ENCODE measurements at places on chromosomes 1 and 21.

DNA sequence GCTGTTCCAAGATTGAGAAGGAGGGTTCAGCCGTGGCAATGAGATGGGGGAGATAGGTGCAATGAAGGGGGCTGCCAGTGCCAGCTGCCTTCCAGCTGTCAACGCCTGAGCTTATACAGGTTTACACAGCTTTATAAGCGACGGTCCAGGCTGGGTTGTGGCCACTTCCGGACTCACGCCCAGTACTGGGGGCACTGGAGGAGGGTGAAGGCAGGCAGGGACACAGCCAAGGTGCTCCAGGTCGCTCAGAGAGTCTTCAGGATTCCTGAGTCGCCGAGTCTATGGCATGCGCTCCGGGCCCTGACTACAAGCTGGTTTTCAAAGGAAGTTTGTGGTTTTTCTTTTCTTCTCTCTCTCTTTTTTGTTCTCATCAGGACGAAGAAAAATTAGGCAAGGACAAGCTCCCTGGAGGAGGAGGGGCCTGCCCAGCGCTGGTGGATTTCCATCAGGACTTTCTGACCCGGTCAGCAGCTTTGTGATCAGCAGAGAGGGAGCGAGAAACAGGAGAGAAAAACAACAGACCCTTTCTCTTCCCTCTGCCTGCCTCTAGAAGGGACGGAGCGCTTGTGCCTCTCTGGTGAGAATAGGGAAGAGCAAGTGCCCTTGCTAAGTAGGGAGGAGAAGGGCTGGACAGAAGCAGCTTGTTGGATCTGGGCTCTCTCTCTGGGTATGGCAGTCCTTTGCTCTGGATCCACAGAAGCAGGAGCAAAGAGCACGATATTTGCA lies at the start of gene MINDY1:
MINDY1 (minus strand) TSS at position 576 of the 726 bp plus-strand sequence. CDS start 4,285 bp downstream, outside the sequence.
- DNase-seq, result no peak

DNA sequence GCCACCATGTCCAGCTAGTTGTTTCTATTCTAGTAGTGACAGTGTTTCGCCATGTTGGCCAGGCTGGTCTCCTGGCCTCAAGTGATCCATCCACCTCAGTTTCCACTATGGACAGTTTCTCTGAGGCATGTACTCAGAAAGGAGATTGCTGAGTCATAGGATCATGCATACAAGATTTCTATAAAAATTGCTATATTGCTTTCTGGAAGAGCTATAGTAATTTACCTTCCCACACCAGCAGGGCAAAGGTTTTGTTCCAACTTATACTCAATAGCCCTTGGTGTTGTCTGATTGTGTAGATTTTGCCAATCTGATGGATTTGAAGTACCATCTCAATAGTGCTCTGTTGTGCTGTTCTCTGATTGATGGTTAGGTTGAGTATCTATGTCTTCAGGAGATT lies 15.6 kb upstream of the ATP1A1 start:
- no peak for DNase-seq

- no peak for DNase-seq
Measured at GRCh38 chr1:153535242-153536011, at the start of gene S100A6. S100A6 (minus strand) TSS chr1:153535991; CDS start chr1:153535339, 652 bp downstream.

- DNase-seq, result no peak
Measured at GRCh38 chr1:155507945-155508344, 54.7 kb downstream of the ASH1L start.

Data from T follicular helper cell (primary cell).